Stimulated activated CD4-positive, alpha-beta T cell treated with anti-CD3 and anti-CD28 coated beads, TNF-alpha, amount 100 ng/mL, for 48 hours (primary cell): ENCODE measurements at places on chromosomes 1 and 21.

DNA sequence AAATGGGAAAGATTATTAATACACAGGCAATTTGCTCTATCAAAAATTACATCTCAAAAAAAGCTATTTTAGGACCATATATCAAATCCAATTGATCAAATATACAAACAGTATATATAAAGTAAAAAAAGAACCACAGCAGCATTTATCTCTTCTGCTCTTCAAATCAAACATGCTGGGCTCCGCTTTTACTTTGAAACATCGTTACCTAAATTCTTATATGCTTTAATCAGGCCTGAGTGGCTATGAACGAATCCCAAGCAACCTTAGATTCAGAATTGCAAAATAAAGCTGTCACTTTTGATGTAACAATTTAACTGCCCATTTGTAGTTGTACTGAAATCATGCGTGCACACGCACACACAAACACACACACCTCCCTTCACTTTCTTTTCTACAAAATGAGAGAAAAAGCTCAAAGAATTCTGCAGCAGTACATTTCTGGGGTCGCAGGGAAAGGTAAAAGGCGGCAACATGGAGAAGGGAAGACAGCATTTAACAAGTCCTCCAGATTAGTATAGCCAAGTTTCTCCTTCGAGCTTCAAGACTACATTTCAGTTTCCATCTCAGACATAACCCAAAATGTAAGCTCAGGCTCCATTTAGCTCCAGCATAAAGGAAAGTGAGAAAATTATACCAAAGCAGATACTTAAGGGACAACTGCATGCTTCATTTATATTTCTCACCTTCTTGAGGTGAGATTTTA lies 92.2 kb upstream of the TTC39A start:
- DNase-seq: no peak

- DNase-seq: no peak
Observed at GRCh38 chr1:221557013-221557412, 184.9 kb downstream of the DUSP10 start.

DNA sequence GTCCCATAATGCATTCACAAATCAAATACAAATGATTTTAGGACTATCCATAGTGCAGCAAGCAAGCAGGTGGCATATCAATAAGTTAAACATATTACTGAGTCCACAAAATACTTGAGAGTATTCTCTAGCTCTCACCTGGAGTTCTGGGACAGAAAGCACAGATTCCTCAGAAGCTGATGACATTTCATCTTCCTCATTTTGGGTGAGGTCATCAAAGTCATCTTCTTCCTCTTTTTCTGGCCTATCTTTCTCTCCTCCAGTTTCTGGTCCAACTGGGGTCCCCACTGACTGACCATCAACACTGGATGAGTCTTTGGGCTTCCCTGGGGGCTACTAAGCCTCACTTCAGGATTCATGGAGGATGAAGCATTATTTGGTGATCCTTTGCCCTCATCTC lies 38.9 kb downstream of the YY1AP1 start:
- DNase-seq: no peak

GRCh38 chr1:7578206-7578605 lies 192.9 kb upstream of the VAMP3 start:
- no peak for DNase-seq

DNA sequence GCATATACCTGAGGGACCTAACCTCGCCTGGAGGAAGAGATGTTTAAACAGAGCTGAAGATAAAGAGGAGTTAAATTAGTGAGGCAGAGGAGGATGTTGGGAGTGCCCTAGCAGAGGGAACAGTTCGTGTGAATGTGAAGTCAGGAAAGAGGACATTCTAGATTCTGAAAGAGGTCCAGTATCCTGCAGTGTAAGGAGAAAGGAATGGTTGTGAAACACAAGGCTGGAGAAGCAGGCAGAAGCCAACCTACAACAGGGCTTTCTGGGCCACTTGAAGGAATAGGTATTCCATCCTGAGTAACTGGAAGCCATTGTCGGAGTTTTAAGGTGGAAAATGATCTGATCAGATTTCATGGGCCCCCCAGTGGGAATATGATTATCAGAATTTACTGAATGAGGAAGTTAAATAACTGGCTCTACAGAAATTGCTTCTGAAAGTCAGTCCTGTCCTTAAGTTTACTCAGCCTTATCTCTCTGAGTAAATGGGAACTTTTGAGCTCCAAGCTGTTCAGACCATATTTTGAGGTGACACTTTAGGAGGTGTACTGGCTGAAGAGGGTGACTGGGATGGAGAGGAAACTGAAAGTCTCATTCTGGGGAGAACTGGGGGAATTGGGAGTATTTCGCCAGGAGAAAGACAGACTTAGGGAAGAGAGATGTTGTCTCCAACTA lies 24.4 kb upstream of the FAAH start:
- no peak for DNase-seq
